ENCODE measurements at places on chromosomes 5 and 9.

DNA sequence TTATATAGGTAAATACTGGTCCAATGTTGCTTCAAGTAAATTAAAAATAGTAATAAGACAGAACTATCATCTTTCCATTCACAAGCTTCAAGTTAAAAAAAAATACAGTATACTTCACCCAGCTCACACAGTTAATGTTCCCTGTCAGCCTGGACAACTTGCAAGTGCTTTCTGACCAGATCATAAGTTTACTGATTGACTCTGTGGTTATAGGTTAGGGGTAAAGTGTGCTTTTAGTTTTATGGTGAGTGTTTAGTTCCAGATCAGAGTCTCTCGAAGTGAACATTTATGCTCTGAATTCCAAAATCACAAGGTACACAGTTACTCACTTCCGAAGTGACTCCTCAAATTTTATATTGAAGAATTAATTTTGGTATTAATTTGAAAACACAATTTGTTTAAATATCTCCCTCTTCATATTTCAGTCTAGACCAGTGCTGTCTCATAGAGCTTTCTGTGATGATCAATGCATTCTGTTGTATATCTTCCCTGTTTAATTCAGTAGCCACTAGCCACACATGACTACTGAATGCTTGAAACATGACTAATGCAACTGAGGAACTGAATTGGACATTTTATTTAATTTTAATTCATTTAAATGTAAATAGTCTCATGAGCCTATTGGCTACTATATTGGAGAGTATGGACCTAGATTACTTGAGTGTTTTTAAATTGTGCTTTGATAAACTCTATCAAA is 90.7 kb downstream of the MEF2C start:
- DNase-seq = no peak

GRCh38 chr9:138070815-138071214 is 193.2 kb downstream of the CACNA1B start:
- no peak for DNase-seq

DNA sequence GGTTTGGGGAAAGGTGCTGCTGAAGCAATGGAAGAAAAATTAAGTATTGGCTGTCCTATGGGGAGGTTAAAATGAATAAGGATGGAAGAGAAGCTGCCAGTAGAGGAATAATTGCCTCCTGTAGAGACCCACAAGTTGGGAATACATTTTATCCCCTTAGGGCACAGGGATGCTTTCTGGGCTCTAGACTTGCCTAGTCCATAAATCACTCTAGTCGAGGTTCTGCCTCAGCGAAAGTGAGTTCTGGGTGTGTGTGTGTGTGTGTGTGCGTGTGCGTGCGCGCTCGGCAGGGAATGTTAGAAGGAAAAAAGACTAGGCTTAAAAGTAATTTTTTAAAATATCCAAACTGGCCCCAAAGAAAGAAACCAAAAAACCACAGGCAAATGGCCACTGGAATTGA is 291.6 kb downstream of the DOCK8 start:
- no peak for DNase-seq

DNA sequence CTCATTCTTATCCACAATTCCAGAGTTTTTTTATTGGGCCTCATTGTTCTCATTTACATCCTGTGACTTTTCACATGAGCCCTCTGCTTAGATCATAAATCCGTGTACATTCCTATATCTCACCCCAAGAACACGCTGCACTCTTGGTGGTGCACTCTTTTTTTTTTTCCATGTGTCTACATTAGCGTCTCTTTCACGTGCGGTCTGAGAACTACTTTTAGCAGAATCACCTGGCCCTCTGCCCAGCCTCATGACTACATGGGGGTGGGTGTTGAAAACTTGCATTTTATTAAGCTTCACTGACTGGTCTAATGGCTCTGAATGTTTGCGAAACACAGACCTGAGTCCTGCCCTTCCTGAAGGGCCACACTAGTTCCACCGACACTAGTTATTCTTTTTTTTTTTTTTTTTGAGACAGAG is 18.6 kb downstream of the C9orf57 start:
- no peak for DNase-seq

GRCh38 chr9:69339620-69340019 is 14.6 kb downstream of the ENTREP1 start:
- DNase-seq = no peak

- no peak for DNase-seq
These were observed 78.3 kb downstream of the CEP120 start for GRCh38 chr5:123344816-123345426.

DNA sequence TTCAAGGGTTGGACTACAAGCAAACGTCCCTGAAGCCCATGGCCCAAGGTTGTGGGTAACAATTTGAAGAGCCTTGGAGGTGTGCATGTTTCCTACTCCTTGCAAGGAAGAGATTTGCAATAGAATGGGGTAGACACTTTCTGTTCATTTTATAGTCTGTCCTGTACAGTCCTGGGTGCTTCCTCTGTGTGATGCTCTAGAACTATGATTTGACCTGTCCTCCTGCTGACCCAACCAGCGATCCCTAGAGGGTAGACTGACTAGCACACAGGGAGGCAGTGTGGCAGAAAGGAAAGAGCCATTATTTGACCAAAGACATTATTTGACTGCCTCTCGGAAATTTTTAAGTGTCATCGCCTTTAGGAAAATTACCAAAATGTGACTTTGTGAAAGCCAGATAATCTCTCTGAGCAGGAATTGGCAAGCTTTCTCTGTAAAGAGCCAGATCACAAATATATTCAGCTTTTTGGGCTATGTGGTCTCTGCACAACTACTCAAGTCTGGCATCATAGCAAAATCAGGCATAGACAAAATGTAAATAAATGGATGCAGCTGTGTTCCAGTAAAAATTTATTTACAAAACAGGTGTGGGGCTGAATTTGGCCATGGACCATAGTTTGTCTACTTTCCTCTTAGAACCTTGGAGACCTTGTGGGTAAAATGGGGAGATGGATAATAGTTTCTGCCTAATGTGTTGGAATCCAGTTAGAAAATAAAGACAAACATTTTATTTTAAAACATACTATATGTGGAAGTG is 106.8 kb downstream of the DMRT2 start:
- no peak for DNase-seq

DNA sequence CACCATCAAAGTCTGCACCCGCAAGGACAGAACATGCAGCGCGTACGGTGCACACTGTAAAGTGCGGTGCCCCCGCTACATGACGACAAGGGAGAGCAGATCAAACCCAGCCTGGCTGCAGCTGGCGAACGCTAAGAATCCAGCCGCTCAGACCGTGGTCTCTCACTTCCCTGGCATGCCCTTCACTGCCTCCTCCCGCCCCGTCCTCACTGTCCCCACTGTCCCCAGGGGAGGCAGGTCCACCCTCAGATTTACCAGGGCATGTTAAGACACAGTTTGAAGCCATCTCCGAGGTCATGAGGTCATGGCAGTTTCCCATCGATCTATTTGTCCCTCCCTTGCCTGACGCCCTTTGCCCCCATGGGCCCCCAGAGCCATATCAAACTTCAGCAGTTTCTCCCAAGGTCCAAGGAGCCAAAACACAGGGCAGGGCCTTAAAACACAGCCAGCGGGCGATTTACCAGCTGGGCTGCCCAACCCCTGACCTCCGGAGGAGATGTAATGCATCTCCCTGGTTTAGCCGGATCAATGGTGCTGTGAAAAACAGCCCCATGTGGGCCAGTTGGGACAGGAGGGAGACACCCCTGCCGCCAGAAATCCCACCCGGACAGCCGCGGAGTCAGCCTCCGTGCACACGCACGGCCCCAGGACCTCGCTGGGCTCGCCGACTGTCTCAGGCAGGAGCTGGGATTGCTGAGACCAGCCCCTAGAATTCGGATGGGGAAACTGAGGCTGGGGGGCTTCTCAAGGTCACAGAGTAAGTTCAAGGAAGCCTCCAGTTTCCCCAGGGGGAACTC is 52.3 kb upstream of the FUBP3 start:
- DNase-seq = no peak

DNA sequence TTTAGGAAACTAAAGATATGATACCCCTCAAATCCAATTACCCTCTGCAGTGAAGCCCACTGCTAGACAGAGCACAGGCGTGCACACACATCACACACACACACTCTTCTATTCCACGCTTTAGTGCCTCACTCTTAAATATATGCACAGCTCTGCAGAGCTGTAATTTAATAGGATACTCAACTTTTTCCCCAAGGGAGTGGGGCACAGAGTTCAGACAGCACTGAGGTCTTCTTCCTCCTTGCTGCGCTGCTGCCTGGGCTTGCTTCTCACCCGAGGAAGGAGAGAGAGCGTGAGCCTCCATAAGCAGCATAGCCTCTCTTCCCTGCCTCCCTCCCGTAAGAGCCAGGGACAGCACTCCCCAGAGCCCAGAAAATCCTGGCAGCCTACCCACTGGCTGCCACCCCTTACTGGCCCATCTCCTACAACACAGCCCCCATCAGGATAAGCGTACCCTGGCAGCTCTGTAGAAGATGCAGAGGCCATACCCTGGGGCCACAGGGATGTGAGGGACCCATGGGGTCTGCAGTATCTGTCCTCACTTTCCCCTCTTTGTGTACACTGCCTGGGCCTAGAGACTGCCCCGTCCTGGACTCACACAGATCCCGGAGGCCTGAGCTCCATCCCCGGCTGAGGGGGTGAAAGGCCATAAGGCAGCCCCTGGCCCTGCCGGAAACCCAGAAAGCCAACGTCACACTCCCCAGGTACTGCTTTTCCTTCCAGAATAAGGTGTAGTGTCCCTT is 102.1 kb downstream of the C5orf15 start:
- no peak for DNase-seq

Data from activated T-cell treated with anti-CD3 and anti-CD28 coated beads, Interleukin-2, amount 50 U/mL, for 1 hour (primary cell).